Type B pancreatic cell (in vitro differentiated cells): ENCODE measurements at places on chromosomes 5 and 9. TPM values are rescaled to one million over a fixed set of nuclear protein-coding genes. Genes with fewer than 3 reads are reported as not detected.

- H3K27me3 ChIP-seq: no peaks in the 10 kb centered on the region
- no peaks in the 10 kb centered on the region for H3K36me3 ChIP-seq
- H3K4me3 ChIP-seq: no peak overlapping the region
- DNase-seq: no peak
Observed at GRCh38 chr5:120771202-120771601, 307.1 kb downstream of the PRR16 start.

DNA sequence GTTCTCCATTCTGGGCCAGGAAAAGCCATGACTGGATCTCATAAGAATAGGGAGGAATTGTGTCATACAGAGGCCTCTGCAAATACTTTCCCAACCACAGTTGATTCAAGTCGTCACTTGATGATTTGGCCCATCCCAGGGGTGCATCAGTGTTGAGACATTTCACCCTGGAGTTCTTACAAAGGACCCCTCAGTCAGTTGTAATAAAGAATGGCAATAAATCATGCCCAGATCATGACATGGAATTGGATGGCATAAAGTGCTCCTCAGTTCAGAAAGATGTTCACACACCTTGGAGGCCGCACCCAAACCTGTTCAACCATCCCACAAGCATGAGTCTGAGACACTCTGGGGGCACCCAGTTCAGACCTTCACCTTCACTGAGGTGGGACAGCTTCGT lies 168.1 kb downstream of the NR3C1 start:
- H3K4me1 ChIP-seq: peaks cover 28% of the 10 kb centered on the region
- DNase-seq: no peak
- H3K27me3 ChIP-seq: peaks cover 3% of the 10 kb centered on the region

DNA sequence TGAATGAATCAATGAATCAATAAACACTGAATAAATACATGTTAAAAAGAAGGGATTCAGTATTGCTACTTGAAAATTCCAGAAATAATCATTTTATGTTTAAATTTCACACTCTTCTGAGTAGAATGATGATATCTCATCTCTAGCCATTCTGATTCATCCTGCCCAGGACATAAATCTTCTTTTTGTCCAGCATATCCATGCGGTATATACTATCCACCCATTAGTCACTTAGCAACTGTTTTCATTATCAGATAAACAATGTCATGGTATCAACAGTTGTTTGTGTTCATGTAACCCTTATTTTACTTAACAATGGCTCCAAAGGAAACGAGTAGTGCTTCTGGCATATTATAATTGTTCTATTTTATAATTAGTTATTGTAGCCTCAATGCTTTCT lies 432.4 kb upstream of the SMC2 start:
- no peaks in the 10 kb centered on the region for H3K36me3 ChIP-seq
- DNase-seq: no peak
- no peaks in the 10 kb centered on the region for H3K4me1 ChIP-seq
- no peak overlapping the region for H3K4me3 ChIP-seq

AJM1 gene
- total RNA-seq: 3.2 and 3.6 TPM in 2 replicates
